NCI-H1436 treated with DMSO at 0.1 percent for 48 hours (cell line): ENCODE measurements at places on chromosomes 2 and 18.

DNA sequence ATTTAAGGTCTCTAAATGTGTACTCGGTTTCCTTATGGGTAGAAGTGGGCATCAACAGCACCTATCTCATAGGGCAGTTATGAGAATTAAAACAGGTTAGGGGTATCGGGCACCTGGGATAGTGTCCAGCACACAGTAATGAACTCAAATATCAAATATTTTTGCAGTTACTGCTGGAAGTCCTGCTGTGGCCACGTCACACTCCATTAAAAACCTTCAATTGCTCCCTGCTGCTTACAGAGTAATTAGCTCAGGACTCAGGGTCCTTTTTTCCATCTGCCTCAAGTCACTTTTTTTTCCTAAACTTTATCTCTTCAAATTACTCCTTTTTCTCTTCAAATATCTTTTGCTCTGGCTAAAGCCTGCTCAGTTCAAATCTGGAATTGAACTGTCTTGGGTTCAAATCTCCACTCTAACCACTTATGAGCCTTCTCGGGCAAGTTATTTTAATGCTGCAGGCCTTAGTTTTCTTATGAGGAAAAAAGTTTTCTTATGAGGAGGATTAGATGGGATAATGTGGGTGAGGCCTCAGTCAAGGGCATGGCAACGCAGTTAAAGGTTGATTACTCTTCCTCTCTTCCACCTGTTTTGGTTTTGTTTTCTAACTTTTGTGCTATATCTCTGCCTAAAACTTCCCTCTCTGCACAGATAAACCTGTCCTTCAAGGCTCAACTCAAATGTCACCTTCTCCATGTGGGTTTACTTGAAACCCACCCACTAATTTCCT, 36.6 kb downstream of the SPRED2 start:
- DNase-seq, result no peak

DNA sequence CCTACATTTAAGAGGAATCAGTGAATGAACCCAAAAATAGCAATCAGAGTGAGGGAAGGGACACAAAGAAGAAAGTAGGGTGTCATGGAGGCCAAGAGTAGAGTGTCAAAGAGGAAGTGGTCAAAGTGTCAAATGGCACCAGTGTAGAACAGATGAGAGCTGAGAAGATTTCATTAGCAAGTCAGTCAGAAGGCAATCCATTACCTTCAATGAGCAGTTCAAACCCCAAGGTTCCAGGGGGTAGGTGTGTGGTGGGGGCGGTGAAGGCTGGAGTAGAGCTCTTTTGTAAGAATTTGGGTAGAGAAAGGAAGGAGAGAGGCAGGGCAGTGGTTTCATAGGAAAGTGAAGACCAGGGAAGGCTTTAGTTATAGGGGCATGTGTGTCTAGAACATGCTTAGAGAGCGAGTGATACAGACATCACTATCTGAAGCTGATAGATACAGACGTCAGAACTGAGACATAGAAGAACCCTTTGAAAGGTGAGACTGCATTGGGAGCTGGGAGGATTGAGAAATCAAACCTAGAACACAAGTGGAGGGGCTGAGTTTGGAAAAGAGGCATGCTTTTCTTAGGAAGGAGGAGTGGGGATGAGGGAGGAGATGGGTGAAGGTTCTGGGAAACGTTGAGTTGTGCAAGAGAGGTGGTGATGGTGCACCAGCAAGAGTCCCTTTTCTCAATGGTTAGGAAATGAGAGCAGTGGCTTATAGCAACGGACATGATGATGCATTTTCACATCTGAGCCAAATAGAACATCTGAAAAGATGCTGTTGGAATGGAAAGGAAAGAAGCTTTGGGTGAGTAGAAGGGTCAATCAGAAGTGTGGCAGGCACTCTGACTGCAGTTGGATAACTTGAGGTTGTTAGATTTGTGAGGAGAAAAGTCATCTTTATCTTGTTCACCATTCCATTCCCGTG, 48.9 kb upstream of the IL1RL1 start:
- DNase-seq, result no peak

DNA sequence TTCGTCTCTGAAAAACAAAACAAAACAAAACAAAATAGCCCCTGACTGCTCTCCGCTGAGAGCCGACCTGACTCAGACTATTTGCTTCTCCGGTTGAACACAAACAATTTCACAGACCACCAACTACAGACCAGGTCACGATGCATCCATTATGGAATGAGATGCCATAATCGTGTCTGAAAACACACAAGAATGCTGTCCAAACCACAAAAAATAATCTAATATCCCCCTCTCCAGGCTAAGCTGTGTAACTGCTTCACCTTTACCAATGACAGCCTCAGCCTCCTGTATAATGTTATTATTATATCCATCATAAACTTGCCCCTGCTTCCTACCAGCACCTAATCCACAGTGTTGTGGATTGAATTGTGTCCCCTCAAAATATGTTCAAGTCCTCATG, 114.7 kb downstream of the DNAH6 start:
- DNase-seq, result no peak

GRCh38 chr2:27701676-27702075, 38.0 kb downstream of the SLC4A1AP start:
- DNase-seq, result no peak

GRCh38 chr2:35301369-35301768, 1054.2 kb upstream of the CRIM1 start:
- no peak for DNase-seq

GRCh38 chr2:36366491-36367120, 11.0 kb downstream of the CRIM1 start:
- DNase-seq, result no peak
